Inflammatory macrophage (primary cell): ENCODE measurements at places on chromosomes 2 and 18.

DNA sequence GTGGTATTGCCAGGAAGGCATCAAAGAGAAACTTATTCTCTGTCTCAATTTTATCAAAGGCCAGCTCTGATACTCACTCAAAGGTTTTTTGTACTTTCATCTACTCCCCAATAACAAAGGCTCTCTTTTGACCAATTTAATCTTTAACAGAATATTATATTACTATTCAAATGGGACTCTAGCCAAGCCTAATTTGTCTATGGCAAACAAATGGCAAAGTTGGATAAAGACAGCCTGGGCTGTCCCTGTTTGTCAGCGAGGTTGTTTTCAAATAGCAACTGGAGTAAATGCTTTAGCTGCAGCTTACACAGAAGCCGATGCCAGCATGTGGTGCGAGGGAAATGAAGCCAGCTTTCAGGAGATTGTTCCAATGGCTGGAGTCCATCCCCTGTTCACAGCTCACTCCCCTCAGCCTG is 80.1 kb upstream of the CTNNA2 start:
- DNase-seq = no peak

GRCh38 chr2:40721595-40721994 is 269.7 kb upstream of the SLC8A1 start:
- no peak for DNase-seq

GRCh38 chr2:37324786-37325624 is at the start of gene PRKD3:
TSS of gene PRKD3 (minus strand) at chr2:37324833. CDS start at chr2:37316524, 8,309 bp downstream.
- peak; percentile 75 for DNase-seq

- DNase-seq = no peak
Measured at GRCh38 chr2:113085542-113085941, 17.8 kb downstream of the IL1F10 start.

GRCh38 chr18:76765649-76766048 is 56.7 kb upstream of the ZNF236 start:
- DNase-seq = no peak

GRCh38 chr2:150169237-150169629 is 318.2 kb downstream of the RND3 start:
- DNase-seq = no peak

GRCh38 chr2:30871980-30872789 is 64.9 kb upstream of the CAPN13 start:
- DNase-seq = no peak

- DNase-seq = no peak
Measured at GRCh38 chr2:191081411-191082155, 67.6 kb upstream of the STAT1 start.

- no peak for DNase-seq
Measured at GRCh38 chr2:235726554-235726953, 232.7 kb downstream of the AGAP1 start.

- no peak for DNase-seq
Measured at GRCh38 chr2:217622205-217623060, 380.4 kb downstream of the TNS1 start.

GRCh38 chr2:188204824-188205223 is 86.8 kb upstream of the GULP1 start:
- no peak for DNase-seq

DNA sequence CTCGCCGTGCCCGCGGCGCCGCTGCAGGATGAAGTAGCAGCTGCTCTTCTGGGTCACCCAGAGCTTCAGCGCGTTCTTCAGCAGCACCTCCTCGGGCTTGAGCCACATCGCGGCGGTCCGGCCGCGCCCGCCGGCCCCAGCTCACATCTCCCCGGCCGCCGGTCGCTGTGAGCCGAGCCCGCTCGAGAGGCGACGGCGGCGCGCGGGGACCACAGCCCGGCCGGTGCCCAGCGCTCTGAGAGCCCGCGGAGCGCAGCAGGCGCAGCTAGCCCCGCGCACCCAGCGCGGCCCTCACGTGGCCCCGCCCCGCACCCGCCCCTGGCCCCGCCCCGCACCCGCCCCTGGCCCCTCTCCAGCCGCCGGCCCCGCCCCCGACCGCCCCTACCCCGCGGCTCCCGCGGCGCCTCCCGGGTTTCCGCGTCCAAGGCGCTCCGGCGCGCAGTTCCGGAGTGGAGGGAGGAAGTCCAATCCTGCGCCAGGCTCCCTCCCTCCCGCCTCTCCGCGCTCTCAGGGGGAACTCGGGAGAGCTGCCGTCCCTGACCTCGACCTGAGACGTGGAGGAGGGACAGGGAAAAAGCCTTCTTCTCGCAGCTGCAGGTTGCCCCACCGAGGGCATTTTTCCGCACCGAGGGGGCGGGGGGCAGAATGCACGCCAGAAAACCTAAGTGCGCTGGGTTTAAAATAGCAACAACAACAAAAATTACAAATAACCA is at the start of gene TBC1D8:
Gene TBC1D8, minus strand, starts transcription at position 237 of the 713 bp plus-strand sequence. Its CDS starts 129 bp downstream, at position 108.
- peak; percentile 76 for DNase-seq

GRCh38 chr2:191539068-191539467 is 138.9 kb upstream of the NABP1 start:
- no peak for DNase-seq

DNA sequence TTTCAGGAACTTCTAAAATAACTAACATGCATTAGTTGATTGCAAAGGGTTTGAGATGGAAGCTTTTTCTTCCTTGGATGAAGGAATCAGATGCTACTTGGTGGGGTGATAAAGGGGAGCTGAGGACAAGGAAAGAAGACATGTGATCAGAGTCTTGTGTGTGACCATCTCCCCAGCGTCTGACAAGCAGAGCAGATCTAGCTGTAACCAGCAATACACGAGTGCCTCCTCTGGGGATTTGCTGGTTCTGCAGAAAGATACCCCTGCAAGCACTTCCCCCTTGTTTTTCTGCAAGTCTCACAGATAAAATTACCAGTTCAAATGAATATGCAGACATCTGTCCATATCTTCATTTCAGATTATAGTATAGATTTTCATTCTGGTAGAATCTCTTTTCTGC is 2.7 kb downstream of the CDH7 start:
- peak; percentile 12 for DNase-seq

- no peak for DNase-seq
Measured at GRCh38 chr2:19021100-19021476, 337.3 kb downstream of the OSR1 start.

- DNase-seq = no peak
Measured at GRCh38 chr18:37965572-37965970, 400.0 kb upstream of the CELF4 start.

DNA sequence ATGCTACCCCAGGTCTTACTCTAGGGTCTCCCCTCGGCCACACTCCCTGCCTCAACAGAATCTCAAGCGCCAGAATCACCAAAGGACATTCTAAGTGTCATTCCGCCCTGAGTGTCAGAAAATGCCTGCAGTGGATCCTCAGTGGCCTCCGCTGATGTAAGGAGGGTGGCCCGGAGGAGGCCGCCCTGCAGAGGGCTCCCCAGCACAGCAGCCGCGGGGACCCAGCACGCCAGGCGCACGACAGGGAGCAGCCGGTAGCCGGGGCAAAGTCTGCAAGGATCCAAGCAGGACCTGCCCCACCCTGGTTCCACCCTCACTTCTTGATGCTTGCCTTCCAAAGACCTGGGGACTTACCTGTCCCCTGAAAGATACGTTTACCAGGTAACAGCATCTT is 54.2 kb upstream of the ID2 start:
- no peak for DNase-seq

DNA sequence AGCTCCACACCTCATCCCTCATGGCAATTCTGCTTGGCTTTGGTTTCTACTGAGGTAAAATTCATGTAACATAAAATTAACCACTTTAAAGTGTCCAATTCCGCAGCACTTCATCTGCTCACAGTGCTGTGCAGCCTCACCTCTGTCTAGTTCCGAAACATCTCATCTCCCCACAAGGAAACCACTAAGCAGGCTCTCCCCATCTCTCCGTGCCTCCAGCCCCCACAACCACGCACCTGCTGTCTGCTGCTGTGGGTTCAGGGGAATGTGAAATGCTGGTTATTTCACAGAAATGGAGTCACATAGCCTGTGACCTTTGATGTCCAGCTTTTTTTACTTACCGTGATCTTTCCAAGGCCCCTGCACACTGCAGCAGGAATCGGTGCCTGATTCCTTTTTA is 7.7 kb upstream of the GPC1 start:
- DNase-seq = no peak

GRCh38 chr2:218852911-218853667 is 6.5 kb upstream of the WNT6 start:
- DNase-seq = peak; percentile 55

- peak; percentile 51 for DNase-seq
Measured at GRCh38 chr18:35430721-35431373, 53.7 kb upstream of the ZNF396 start.

GRCh38 chr18:21833604-21834298 is 93.2 kb downstream of the MIB1 start:
- DNase-seq = no peak

DNA sequence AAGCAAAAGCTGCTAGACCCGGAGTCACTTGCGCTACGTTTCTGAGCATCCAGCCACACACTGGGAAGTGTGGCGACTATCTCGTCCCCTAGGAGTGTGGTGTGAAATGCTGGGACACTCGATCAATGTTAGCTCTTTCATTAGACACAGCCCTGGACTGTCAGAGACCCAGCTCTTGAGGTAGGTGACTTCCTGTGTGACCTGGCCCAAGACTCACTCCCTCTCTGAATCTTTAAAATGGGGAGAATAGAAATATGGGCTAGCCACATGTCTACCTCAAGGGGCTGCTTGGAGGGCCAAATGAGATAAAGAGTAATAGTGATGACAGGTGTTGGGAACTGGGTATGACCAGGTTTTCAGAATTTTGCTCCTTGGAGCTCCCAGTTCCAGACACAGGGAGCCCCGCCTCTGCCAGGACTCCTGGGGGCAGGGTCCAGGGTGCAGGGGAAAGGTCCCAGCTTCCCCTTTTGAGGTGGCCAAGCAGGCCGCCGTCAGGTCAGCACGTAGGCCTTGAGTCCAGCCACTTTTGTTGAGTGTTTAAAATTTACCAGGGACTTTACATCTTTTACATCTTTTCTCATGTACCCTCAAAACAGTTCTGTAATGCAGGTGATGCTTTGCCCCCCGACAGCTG is 36.0 kb downstream of the CTIF start:
- DNase-seq = no peak

- DNase-seq = no peak
Measured at GRCh38 chr2:122031544-122032263, 276.3 kb downstream of the TSN start.

GRCh38 chr2:63903003-63903402 is 61.3 kb downstream of the UGP2 start:
- DNase-seq = no peak

DNA sequence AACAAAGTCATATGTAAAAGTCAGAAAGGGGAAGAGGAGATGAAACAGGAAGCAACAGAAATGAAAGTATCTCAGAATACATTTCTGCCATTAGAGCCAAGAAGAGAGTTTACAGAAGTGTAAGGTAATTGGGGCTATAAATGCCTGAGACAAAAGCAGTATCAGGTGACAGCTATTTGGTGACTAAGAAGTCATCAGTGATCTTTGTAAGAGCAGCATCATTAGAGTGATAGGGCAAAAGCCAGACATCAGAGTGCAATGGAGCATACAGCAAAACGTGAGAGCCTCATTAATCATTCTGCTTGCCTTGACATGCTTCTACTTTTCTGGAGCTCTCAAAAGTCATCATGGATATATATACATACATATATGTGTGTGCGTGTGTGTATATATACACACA is 804.7 kb upstream of the PIK3C3 start:
- no peak for DNase-seq

GRCh38 chr18:5627776-5628511 is 84.1 kb upstream of the EPB41L3 start:
- no peak for DNase-seq

- DNase-seq = no peak
Measured at GRCh38 chr18:69865776-69866175, 81.9 kb downstream of the CD226 start.

DNA sequence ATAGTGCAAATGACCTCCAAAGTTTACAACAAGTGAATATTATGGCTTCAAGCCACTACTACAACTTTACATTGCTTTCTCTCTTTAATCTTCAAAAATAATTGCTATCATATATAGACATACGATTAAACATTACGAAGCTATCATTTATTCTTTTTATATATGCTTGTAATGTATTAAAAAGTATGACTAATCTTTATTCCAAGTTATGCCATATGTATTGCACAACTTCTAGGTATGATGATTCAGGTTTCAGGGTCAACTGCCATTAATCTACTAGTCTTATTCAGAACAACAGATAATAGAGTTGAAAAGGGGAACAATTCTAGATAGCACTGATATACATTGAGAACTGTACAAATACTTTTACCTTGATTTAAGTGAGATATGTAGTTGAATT is 506.2 kb upstream of the TMEFF2 start:
- no peak for DNase-seq

GRCh38 chr18:27763341-27763740 is 413.6 kb downstream of the CDH2 start:
- no peak for DNase-seq

GRCh38 chr2:27143285-27143684 is 4.1 kb upstream of the PRR30 start:
- DNase-seq = no peak

DNA sequence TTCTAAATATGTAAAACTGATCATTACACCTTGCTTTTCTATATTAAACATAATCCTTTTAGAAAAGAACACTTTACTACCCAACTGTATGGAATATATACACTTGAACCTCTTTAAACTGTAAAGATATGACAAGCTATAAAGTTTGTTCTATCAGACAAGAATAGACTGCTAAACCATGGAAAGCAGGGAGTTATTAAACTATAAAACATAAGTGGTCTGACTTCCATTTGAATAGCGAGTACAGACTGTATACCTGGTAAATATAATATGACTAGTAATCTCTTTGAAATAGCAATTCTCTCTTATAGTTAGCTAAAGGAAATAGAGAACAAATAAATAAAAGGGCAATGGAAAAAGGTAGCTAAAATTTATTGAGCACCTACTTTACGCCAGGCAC is 125.7 kb downstream of the PRKRA start:
- DNase-seq = no peak

DNA sequence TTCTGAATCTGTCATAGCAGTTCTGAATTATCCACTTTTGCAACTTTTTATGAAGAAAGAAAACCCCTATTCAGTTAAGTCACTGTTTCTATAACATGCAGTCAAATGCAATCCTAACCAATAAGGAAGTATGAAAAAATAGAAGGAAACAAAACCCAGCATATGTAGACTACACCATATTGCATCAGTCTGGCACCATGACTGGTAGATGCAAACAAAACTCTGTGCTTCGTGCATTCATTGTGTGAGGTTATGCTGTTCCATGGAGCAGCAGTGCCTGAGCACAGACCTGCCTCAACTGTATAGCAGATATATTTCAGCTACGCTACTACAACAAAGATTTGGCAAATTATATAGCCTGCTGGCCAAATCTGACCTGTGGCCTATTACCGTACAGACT is 325.5 kb downstream of the LRP1B start:
- DNase-seq = no peak

DNA sequence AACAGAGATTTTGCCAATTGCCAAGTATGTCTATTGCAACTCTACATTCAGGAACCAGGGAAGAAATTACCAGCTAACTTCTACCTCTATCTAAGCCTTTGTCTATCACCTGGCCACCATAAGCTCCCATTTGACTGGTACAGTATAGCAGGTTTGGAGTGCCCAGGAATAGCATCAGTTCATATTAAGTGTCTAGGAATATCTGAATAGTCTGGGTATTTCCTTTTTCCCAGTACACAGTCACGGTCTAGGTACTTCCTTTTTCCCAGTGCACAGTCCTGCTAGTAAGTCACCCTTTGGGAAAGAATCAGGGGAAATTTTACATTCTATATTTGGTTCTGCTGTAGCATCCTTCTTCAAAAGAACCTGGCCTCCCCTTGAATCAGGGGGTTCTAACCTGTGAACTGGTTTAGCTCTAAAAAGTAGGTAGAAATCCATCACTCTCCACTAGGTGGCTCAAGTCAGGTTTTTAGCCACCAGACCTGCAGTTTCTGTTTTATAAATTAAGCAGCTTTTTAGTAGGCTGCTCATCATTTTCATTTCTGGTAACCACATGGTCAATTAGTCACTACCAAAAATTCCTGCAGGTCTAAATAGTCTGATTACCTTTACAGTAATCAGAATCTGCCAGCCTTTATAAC is 49.3 kb upstream of the DNAJC10 start:
- peak; percentile 38 for DNase-seq
